Suppressor macrophage treated with lipopolysaccharide for 1 hour (primary cell): ENCODE measurements at places on chromosomes 1 and 21.
A peak's percentile ranks its signal among the peaks of the same experiment; 100 is the strongest.

GRCh38 chr1:172931761-172932160, 119.0 kb downstream of the TNFSF18 start:
- peak; percentile 37 for DNase-seq

DNA sequence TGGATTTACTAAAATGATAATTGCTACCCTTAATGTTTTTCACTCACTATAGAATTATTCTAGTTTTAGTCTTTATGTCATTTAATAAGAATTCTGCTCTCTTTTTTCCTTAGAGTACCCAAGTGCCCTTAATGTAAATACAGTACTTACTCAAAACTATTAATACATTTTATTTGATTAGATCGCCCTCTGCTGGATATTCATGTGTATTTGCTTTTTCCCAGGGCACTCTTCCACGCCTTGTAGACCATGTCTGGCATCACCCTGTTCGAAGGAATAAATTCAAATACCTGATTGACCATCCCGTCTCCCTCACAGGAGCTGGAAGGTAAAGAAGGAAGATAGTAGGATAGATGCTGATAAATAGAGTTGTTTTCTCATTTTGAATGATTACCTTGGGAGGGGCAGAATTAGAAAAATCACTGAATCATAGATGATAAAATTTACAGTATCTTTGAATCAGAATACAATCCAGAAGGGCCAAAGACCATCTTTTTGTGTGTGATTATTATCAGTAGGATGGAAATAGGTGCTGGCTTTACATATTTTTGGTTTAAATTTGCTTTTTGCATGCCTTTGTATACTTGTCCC, 4.1 kb downstream of the AXDND1 start:
- DNase-seq, result peak; percentile 65

DNA sequence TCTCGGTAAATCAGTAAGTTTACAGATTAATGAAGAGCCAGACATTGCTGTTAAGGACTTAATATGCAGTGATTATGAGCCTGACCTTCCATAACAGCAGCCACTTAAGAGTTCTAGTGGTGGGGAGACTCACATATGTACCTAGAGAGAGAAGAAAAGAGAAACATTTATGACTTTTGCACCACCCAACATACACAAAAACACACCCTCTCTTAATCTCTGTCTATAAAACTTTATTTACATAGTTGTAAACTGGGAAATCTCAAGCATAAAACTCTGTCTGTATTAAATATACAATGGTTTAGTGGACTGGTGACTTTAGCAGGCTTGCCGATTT, 347.4 kb upstream of the ADGRL2 start:
- DNase-seq, result no peak

- DNase-seq, result no peak
Measured at GRCh38 chr1:14746393-14746792, 147.9 kb downstream of the KAZN start.

DNA sequence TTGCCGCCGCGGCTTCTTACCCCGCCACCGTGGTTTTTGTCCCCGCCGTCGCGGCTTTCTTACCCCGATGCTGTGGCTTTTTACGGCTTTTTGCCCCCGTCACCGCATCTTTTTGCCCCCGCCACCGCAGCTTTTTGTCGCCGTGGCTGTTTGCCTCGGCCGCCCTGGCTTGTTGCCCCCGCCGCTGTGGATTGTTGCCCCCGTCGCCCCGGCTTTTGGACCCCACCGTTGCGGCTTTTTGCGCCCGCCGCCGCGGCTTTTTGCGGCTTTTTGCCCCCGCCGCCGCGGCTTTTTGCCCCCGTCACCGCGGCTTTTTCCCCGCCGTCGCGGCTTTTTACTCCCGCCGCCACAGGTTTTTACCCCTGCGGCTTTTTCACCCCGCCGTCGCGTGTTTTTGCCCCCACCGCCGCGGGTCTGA, 3934.3 kb downstream of the SRGAP2C start:
- DNase-seq, result no peak

- DNase-seq, result no peak
Measured at GRCh38 chr1:211928290-211928801, 97.8 kb upstream of the LPGAT1 start.

- DNase-seq, result no peak
Measured at GRCh38 chr1:75472089-75472970, 138.6 kb downstream of the SLC44A5 start.

DNA sequence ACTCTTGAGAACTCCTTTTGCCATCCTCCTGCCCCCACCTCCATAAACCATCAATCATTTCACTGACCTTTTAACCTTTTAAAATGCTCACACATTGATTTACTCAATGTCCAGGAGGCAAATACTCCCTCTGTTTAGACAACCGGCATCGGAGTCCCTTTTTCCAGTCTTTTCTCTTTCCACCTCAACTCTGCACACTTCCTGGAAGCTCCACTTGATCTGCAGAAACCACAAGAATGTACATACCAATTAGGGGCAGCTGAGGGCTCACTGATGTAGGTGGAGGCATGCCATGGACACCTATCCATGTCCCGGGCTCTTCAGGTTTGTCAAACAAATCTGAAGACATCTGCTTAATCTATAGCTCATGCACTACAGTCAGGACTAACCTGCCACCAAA, 5.3 kb upstream of the AMIGO1 start:
- no peak for DNase-seq

- no peak for DNase-seq
Measured at GRCh38 chr1:12186679-12186985, 19.8 kb downstream of the TNFRSF1B start.

DNA sequence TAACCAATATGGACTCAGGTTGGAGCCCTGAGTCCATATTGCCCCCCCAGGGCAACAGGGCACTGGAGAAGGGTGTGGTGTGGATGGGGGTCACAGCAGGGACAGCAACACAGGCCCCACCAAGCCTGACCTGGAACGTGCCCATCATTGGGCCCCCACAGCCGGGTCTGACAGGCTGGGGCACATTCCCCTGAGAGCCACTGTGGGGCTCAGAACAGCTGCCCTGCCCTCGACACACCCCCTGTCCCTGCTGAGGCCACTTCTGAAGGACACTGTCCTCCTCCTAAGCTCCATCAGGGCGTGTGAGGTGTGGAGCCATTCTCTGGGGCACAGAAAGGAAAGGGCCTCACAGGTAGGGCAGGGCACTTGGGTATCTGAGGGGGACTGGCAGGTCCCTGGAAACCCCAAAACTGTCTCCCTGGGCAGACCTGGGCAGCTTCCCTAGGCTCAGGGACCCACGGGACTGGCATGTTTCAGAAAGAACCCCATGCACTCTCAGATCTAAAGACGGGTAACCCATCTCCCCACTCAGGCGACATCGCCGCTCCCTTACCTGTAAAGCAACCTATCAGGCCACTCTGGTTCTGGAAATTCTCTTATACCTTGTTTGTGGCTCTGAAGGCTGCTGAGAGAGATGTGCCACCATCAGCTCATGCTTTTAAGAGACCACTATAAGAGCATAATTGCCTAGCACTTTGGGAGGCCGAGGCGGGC, 95.5 kb downstream of the DMRTB1 start:
- DNase-seq, result no peak

GRCh38 chr1:77514921-77515776, 167.3 kb downstream of the ZZZ3 start:
- DNase-seq, result no peak

- no peak for DNase-seq
Measured at GRCh38 chr1:3531928-3532327, 77.5 kb downstream of the ARHGEF16 start.

DNA sequence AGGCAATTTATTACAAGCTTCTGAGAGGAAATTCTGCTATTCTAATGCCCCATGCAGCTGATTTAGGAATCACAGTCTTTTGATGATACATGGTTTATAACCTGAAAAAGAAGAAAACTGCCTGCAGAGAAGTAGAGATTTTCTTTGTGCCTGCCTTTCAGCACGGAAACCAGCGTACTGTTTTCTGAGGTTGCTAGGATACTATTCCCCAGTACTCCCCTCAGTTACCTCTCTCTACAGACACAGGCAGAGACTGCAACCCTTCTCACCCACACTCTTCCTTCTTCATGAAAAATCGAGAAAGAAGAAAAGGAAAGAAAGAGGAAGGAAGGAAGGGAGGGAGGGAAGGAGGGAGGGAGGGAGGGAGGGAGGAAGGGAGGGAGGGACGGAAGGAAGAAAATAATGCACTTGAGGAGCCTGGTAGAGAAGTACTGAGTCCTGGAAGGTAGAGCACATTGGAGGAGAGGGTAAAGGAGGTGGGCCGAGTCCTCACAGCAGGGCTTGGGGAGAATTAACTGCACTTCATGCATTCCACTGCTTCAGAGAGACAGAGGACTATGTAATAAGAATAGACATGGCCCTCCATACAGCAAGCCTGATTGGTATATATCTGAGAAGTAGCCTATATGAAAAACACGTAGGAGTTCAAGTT, 21.9 kb downstream of the RGS2 start:
- no peak for DNase-seq

GRCh38 chr1:81681601-81682266, 119.0 kb upstream of the ADGRL2 start:
- DNase-seq, result no peak

GRCh38 chr1:31501505-31501904, 74.8 kb upstream of the TINAGL1 start:
- no peak for DNase-seq

GRCh38 chr21:41847066-41847804, 31.9 kb downstream of the PRDM15 start:
- no peak for DNase-seq

- DNase-seq, result no peak
Measured at GRCh38 chr1:232440325-232441035, 189.5 kb downstream of the SIPA1L2 start.

GRCh38 chr1:63199706-63200335, 122.5 kb upstream of the FOXD3 start:
- DNase-seq, result no peak

DNA sequence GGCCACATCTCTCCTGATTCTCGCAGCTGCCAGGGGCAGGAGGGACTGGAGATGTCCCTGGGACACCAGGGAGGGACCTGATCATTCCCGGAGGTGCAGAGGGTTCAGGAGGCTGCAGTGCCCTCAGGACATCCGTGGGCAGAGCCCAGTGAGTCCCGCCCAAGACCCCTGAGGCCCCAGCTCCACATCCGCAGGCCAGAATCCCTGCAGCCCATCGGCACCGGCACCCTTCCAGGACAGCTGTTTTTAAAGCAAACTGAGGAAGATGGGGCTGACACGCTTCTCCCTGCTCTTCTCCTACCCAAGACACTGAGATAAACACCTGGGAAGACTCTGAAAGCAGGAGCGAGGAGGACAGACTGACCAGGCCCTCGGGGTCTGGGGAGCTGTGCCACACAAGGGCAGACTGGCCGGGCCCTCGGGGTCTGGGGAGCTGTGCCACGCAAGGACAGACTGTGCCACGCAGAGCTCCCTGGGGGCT, 25.5 kb downstream of the SLC19A1 start:
- no peak for DNase-seq

- no peak for DNase-seq
Measured at GRCh38 chr1:3520419-3521378, 66.2 kb downstream of the ARHGEF16 start.

- DNase-seq, result peak; percentile 71
Measured at GRCh38 chr1:41810446-41810845, 108.3 kb downstream of the HIVEP3 start.

DNA sequence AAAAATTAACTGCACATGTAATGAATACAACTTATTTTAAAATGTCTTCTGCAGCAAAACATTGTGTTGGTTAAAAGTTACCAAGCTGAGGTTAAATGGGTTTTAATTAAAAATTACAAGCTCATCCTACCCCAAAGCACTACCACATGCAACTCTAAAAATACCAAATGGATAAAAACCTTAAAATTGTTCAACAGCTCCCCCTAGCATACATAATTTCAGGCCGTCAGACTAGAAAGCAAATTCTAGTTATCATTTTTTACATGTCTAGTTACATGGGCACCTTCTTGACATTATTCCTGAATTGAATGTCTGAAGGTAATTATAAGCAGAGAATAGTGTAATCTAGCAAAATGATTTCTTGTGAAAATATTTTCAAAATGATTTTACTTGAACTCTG, 176.5 kb downstream of the C1orf21 start:
- peak; percentile 58 for DNase-seq

- no peak for DNase-seq
Measured at GRCh38 chr21:45299864-45300785, 12.4 kb upstream of the POFUT2 start.

GRCh38 chr21:24023402-24023801, 1583.9 kb downstream of the MRPL39 start:
- DNase-seq, result no peak

GRCh38 chr1:216482620-216483019, 59.4 kb upstream of the USH2A start:
- no peak for DNase-seq

- DNase-seq, result no peak
Measured at GRCh38 chr1:176416777-176417176, 46.2 kb upstream of the PAPPA2 start.

GRCh38 chr21:34201001-34201400, 127.6 kb downstream of the MRPS6 start:
- peak; percentile 67 for DNase-seq
